ENCODE measurements at places on chromosomes 3 and 15.

- no peak for DNase-seq
Measured at GRCh38 chr3:63060412-63060811, 185.2 kb upstream of the CADPS start.

- DNase-seq = no peak
Measured at GRCh38 chr3:102235679-102236078, 199.1 kb upstream of the ZPLD1 start.

- no peak for DNase-seq
Measured at GRCh38 chr3:139751789-139752188, 74.0 kb upstream of the NMNAT3 start.

GRCh38 chr15:40911141-40911540, 16.9 kb downstream of the VPS18 start:
- DNase-seq = no peak

DNA sequence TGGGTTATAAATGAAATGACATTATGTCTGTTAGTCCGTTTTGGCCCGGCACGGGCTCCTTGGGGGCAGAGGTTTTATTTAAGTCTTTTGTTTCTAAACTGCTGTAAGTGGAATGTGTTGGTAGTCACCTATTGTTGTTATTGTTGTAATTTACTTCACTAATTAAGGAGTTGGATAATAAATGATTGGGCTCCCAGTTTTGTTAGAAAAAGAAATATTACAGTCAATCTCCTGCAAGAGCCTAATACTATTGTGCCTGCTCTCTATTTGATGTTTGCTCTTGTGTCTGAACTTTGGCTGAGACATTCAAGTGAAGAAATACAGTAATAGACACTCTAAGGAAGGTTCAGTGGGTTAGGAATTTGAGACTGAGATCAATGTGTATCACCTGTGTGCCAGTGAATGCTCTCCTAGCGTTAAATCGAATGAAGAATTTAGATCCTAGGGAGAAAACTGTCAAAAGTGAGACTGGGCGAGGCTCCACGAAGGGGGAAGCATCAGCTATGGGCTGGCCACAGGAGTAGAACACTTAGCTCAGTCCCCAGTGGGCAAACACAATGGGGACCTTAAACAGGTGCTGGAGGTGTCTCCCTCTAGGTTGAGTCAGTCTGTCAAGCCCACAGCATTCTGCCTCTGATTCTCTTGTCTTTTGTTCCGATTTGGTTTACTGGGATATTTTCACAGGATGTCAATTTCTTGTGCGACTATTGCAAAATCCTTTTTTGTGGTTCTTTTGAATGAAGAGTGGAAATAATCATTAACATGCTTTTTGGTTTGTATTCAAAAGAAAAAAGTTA, 1.2 kb downstream of the ROBO2 start:
- DNase-seq = no peak

- DNase-seq = no peak
Measured at GRCh38 chr15:62622775-62623174, 419.8 kb upstream of the TPM1 start.

Data from CD4-positive, alpha-beta T cell treated with Interleukin-6 at 100 ng/mL for 8 hours (primary cell).